Non-pigmented ciliary epithelial cell (primary cell): ENCODE measurements at places on chromosomes 1 and 21.

GRCh38 chr1:186897008-186897407 is 68.3 kb downstream of the PLA2G4A start:
- DNase-seq: no peak

- no peak for DNase-seq
Observed at GRCh38 chr1:54591127-54591756, 32.1 kb downstream of the FAM151A start.

- peak; percentile 69 for DNase-seq
Observed at GRCh38 chr1:232950197-232951176, at the start of gene NTPCR. TSS of gene NTPCR (plus strand) at chr1:232950611. CDS start at chr1:232950711, 100 bp downstream.

GRCh38 chr1:243493156-243494129 is 237.6 kb downstream of the SDCCAG8 start:
- DNase-seq: no peak

- no peak for DNase-seq
Observed at GRCh38 chr1:27934818-27935549, at the start of gene SMPDL3B. TSS of gene SMPDL3B (plus strand) at chr1:27935000. CDS start at chr1:27935184, 184 bp downstream.

DNA sequence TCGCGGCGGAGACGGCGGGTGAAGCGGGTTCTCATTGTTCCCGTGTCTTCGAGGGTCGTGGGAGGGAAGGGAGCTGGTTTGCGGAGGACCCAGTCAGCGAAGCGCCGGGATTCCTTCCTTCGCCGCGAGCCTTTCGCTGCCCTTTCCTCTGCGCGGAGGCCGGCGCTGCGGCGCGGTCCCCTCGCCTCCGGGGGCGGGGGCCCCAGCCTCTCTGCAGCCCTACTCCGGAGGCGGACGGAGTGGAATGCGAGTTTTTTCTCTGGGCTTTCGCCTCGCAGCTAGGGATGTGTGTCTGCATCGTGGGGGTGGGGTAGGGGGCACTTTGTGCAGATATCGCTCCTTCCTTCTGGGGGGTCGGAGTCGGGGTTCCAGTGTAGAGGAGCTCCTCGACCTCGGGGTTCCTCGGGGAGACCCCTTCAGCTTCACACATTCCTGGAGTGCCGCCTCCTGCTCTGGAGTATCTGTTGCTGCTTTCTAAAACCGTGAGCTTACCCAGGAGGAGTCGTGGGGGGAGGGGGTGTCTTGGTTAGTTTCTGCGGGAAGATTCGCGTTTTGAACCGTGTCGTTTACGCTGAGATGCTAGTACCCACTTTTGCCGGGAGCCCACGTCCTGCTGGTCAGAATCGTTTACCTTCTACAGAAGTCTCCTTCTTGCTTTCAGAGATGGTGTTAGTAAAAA is 595 bp downstream of the RNF2 start:
- DNase-seq: no peak

DNA sequence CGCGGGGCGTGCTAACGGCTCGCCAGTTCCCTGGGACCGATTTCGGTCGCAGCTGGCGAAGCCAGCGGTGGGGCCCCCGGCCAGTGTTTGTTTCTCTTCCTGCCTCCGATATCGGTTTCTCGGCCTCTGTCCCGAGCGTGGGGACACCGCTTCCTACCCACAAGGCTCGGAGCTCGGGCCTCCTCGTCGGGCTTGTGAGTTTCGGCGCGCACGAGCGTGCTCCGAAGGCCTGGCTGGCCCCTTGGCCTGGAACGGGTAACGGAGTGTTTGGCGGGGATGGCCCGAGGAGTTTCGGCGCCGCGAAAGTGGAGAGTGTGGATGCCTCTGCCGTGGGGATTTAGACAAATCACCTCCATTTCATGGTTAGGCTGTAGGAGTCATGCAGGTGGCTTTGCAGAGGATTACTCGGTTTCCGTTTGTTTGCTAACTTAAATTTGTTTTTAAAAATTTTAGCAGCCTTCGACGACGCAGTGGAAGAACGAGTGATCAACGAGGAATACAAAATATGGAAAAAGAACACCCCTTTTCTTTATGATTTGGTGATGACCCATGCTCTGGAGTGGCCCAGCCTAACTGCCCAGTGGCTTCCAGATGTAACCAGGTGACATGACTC is 559 bp downstream of the RBBP4 start:
- no peak for DNase-seq

DNA sequence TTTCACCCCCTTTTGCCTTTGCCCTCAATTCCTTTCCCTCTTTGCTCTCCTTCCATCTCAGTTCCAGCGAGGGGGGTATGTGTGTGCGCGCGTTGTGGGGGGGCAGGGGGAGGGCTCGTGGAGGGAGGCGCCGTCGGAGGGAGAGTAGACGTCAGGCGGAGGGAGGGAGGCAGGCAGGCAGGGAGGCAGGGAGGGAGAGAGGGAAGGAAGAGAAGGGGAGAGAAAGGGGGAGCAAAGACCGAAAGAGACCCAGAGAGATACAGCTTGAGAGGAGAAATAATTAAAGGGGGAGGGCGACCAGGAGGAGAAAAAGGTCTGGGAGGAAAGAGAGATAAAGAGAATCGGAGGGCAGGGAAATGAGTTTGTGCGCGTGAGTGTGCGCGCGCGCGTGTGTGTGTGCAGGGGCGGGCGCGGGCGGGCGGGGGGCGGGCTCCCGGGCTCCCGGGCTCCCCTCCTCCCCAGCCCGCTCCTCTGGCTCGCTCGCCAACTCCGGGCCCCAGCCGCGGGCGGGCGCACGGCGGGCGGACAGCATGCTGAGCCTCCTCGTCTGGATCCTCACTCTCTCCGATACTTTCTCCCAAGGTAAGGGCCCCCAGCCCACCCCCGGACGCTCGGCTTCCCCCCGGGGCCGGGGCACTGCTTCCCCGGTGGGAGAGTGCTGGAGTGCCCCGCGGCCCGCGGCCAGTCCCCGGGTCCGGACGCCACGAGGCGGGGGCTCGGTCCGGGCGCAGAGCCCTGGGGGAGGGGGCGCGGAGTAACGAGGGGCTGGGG is at the start of gene KIRREL1:
Gene KIRREL1, plus strand, starts transcription at position 499 of the 771 bp plus-strand sequence. Its CDS starts 32 bp downstream, at position 531.
- no peak for DNase-seq

DNA sequence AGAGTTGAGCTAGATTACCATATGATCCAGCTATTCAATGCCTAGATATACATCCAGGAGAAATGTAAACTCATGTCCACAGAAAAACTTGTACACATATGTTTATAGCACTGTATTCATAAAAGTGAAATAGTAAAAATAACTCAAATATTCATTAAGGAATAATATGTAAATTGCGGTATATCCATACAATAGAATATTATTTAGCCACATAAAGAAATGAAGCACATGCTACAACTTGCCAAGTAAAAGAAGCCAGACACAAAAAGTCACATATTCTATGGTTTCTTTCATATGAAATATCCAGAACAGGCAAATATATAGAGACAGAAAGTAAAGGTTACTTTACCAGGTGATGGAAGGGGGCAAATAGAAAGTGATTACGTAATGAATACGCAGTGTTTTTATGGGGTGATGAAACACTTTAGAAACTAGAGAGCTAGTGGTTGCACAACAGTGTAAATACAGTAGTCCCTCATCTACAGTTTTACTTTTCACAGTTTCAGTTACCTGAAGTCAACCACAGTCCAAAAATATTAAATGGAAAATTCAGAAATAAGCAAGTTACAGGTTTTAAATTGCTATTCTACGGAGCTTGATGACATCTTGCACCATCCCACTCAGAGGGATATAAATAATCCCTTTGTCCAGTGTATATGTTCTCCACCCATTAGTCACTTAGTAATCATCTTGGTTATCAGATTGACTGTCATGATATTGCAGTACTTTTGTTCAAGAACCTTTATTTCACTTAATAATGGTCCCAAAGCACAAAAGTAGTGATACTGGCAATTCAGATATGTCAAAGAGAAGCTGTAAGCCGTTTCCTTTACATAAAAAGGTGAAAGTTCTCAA is 62.3 kb downstream of the ZNF644 start:
- peak; percentile 23 for DNase-seq

DNA sequence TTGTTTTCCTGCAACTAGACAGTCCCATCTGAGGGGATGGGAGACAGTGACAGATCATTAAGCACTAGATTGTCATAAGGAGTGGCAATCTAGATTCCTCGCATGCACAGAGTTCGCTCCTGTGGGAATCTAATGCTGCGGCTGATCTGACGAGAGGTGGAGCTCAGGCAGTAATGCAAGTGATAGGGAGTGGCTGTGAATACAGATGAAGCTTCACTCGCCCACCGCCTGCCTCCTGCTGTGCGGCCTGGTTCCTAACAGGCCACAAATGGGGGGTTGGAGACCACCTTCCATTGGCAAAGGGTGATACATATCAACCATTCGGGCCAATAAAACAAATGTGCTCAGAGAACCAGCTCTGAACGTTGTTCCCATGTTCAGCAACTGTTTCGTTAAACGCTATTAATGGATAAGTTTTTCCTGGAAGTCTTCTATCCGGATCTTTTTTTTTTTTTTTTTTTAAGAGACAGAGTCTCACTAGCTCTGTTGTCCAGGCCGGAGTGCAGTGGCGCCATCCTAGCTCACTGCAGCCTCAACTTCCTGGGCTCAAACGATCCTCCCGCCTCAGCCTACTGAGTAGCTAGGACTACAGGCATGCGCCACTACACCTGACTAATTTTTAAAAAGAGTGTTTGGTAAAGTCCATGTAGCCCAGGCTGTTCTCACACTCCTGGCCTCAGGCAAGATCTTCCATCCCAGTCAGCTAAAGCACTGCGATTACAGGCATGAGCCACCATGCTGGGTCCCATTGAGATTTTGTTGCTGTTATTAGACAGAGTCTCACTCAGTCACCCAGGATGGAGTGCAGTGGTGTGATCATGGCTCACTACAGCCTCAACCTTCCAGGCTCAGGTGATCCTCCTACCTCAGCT is 8.7 kb upstream of the RSRP1 start:
- no peak for DNase-seq
